Activated CD8-positive, alpha-beta memory T cell treated with anti-CD3 and anti-CD28 coated beads, Interleukin-2, amount 50 U/mL, for 48 hours (primary cell): ENCODE measurements at places on chromosomes 1 and 21.

DNA sequence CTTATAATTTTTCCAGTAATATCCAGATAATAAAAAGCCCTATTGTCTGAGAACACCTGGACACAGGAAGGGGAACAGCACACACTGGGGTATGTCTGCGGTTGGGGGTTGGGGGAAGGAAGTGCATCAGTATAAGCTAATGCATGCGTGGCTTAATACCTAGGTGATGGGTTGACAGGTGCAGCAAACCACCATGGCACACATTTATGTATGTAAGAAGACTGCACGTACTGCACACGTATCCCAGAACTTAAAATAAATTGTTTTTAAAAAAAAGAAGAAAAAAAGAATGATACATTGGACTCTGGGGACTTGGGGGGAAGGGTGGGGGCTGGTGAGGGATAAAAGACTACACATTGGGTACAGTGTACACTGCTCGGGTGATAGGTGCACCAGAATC lies 144.9 kb upstream of the C1orf174 start:
- no peak for DNase-seq

GRCh38 chr1:94044290-94044790 lies 76.6 kb downstream of the ABCA4 start:
- no peak for DNase-seq

DNA sequence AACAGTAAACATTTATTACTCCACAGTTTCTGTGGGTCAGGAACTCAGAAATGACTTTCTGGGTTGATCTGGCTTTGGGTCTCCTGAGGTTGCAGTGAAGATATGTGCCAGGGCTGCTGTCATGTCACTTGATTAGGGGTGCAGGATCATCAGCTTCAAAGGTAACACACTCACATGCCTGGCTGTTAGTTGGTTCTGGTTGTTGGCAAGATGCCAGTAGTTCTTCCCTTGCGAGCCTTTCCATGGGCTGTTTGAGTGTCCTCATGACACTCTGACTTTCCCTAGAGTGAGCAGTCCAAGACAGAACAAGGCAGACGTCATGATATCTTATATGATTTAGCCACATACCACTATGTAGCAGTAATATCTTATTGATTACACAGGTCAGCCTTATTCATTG lies 1.8 kb downstream of the SWT1 start:
- DNase-seq, result no peak

DNA sequence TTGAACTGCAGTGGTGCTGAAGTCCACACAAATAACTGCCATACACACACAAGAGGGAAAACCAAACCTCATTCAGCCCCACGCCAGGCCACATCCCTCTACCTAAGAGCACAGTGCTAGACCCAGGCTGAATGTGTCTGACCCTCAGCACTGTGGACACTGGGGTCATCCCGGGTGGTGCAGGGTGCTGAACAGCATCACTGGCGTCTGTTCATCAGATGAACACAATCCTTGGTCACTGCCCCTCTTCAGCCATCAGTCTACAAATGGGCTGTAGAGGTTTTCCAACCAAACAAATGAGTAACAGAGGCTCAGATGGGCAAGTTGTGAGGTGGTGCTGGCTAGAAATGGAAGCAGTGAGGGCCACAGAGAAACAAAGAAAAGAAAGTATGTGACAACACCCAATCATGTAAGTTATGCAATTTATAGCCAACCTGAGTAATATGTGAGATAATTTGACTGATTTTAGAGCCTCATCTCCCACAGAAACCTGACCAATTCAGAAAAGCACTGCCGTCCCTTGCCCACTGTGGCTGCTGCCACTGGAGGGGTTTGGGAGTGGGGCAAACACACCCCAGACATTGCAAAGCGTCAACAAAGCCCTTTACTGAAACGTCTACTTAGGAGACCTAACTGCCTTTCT lies 27.9 kb downstream of the GNB1 start:
- DNase-seq, result no peak

DNA sequence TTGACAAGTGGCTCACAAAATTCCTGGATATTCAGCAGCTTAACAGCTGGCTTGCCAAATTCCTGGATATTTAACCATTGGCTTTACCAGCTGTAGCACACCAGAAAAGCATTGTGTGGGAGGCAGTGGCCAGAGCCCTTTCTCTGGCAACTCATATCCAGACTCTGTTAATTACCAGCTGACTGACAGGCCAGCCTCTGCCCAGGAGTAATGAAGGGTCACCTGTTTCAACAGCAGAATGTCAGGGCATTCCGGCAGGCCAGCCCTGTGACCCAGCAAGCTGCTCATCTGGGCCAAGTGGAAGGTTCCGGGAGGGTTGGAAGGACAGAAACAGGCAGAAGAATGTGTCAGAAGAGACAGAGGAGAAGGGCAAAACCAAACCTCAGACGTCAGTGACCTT lies 35.2 kb upstream of the KIRREL1 start:
- DNase-seq, result no peak

DNA sequence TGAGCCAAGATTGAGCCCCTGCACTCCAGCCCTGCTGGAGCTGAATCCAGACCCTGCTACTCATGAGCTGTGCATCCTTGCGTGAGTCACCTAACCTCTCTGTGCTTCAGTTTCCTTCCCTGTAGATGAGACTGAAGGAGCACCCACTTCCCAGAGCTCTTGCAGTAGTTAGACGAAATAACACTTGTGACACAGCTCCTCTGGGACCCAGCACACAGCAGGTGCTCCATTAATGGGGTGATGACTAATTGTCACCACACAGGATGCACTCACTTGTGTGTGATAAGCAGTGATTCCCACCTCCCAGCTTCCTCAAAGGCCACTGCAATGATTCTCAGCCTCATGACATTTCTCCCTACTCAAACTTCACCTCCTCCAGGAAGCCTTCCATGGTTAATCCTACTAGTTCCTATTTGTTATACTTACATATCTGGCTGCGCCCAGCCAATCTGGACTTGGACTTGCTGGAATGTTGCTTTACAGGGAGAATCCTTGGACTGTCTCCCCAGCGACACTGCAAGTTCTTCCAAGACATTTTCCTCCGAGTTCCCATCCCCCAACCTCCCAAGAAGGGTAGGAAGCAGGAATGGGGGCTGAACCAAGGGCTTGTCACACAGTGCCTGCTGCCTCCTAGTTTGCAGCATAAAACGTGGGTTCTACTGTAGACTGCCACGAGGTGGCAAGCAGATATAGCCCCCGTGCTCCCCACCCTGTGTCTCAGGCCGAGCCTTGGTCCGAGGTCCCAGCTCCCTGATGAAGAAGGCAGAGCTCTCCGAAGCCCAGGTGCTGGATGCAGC lies 17.2 kb downstream of the DRAXIN start:
- DNase-seq, result no peak

DNA sequence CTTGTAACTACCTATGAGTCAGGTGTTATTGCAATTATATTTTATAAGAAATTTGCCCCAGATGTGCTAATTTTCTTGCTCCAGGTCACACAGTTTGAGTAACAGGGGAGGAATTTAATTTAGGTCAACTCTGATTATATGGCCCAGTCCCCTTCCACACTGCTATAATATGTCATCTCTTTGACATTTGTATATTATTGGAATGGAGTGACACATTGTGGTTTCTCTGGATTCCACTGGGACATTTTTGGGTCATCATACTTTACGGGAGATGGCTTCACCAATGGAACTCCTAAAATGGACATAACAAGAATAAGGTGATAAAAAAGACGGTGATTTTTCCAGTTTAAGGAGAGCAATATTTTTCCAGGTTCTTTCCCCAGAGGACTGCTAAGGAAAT lies 191.2 kb downstream of the DISC1 start:
- DNase-seq, result no peak

DNA sequence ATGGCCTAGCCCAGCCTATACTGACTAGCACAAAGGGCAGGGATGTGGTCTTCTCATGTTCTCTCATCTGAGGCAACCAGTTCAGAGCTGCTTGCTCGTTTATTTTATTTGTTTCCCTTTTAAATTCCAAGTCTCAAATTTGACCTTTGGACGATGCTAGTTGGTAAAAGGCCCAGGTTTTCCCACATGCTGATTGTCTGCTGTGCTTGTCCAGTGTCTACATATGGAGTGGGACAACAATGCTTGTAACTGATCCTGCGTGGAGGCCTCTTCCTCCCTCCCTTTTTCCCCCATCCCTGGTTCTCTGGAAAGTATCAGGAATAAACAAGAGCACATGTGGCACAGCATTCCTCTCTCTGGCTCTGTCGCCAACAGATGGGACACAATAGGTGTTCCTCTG lies 34.0 kb upstream of the BEND5 start:
- no peak for DNase-seq

GRCh38 chr1:202616355-202616915 lies 93.8 kb downstream of the SYT2 start:
- no peak for DNase-seq

- no peak for DNase-seq
These were observed 90.6 kb upstream of the RALGPS2 start for GRCh38 chr1:178634445-178634844.

- DNase-seq, result no peak
These were observed 34.7 kb upstream of the CLSTN1 start for GRCh38 chr1:9858293-9859035.

GRCh38 chr1:216750031-216750627 lies 26.9 kb upstream of the ESRRG start:
- DNase-seq, result no peak

DNA sequence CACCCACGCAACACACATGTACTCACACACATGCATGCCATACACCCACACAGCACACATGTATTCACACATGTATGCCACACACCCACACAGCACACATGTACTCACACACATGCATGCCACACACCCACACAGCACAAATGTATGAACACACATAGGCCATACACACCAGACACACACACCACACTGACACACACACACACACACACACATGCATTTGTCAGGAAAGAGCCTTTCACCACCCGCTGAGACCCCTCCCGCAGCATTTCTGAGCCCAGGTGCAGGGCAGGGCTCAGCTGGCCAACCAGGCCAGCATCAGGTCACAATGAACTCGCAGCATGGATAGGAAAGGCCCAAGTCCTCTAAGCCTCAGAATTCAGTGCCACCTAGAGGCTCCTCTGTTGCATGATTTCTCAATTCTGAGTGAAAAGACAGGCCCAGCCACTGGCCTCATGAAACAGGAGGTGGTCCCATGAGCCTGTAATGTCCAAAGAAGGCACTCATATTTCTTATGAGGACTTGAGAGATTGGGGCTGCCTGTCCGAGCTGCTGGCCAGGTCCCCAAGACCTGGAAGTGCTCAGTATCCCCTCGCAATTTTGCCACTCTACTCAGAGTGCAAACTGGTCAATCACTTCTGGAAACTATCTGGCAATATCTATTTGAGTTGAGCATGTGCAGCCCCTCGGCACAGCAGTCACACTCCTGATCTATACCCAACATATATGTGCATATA lies 57.3 kb downstream of the PSMG1 start:
- no peak for DNase-seq
